Spinal cord (tissue), 10 donors: ENCODE measurements at places on chromosomes 6 and 20. TPM values are rescaled to one million over a fixed set of nuclear protein-coding genes. Genes with fewer than 3 reads are reported as not detected.

The CLVS2 gene
- 6.4 TPM for total RNA-seq

The CBLN4 gene
- total RNA-seq, result 6.1 TPM

The EPB41L1 gene
- total RNA-seq, result 152 TPM

The TXLNB gene
- total RNA-seq, result 7.1 TPM

The AIF1 gene
- 55.0 TPM for total RNA-seq

The DPM1 gene
- total RNA-seq, result 50.7 TPM

The HLA-DMA gene
- 9.9 TPM for total RNA-seq

The GSTA2 gene
- total RNA-seq, result not detected

The PDE7B gene
- total RNA-seq, result 16.3 TPM

The SPDEF gene
- 0.20 TPM for total RNA-seq

The PLCG1 gene
- total RNA-seq, result 129 TPM

The BNIP5 gene
- under 0.01 TPM for total RNA-seq

The BEND3 gene
- total RNA-seq, result 3.1 TPM

The KCNK17 gene
- total RNA-seq, result 0.66 TPM

The MOG gene
- total RNA-seq, result 22.6 TPM

The FNDC11 gene
- 1.0 TPM for total RNA-seq

The CNBD2 gene
- 3.2 TPM for total RNA-seq

The MATN4 gene
- total RNA-seq, result 13.0 TPM

The EYA2 gene
- total RNA-seq, result 28.2 TPM

The BPIFB4 gene
- 0.44 TPM for total RNA-seq

The SNAP91 gene
- 128 TPM for total RNA-seq

The LRP11 gene
- 31.3 TPM for total RNA-seq

The IRF4 gene
- total RNA-seq, result 0.50 TPM

The RAET1L gene
- total RNA-seq, result not detected

The FAM210B gene
- total RNA-seq, result 34.7 TPM

The LHFPL5 gene
- 0.79 TPM for total RNA-seq

The VSX1 gene
- total RNA-seq, result 0.59 TPM

The SDC4 gene
- total RNA-seq, result 25.5 TPM

The LAMP5 gene
- 66.8 TPM for total RNA-seq

The RAET1G gene
- total RNA-seq, result not detected

The RALY gene
- total RNA-seq, result 85.6 TPM

The OR12D3 gene
- total RNA-seq, result not detected

The THBS2 gene
- total RNA-seq, result 94.3 TPM

The PRND gene
- total RNA-seq, result 27.0 TPM

The TSBP1 gene
- total RNA-seq, result not detected

The PET117 gene
- total RNA-seq, result 12.7 TPM

The PKIB gene
- total RNA-seq, result 4.7 TPM

The SUMO4 gene
- 5.8 TPM for total RNA-seq

The PSMF1 gene
- 46.7 TPM for total RNA-seq

The KIZ gene
- total RNA-seq, result 28.9 TPM

The GTSF1L gene
- total RNA-seq, result 0.40 TPM

The BACH2 gene
- 11.0 TPM for total RNA-seq

The SALL4 gene
- total RNA-seq, result 1.3 TPM

The WFDC12 gene
- total RNA-seq, result not detected

The KIF16B gene
- total RNA-seq, result 21.0 TPM

The STMND1 gene
- 0.59 TPM for total RNA-seq

The TFAP2A gene
- total RNA-seq, result 0.72 TPM

The TNXB gene
- total RNA-seq, result 53.9 TPM

The DCDC2 gene
- total RNA-seq, result 2.4 TPM

The ERVFRD-1 gene
- not detected for total RNA-seq

The FNDC1 gene
- 29.2 TPM for total RNA-seq

The LPIN3 gene
- total RNA-seq, result 6.0 TPM
